Lung (tissue), 17 donors: ENCODE measurements at places on chromosomes 6 and 20. TPM values are rescaled to one million over a fixed set of nuclear protein-coding genes. Genes with fewer than 3 reads are reported as not detected.

RCAN2 gene
- 4.7 TPM for total RNA-seq

BAG2 gene
- 8.0 TPM for total RNA-seq

DNA sequence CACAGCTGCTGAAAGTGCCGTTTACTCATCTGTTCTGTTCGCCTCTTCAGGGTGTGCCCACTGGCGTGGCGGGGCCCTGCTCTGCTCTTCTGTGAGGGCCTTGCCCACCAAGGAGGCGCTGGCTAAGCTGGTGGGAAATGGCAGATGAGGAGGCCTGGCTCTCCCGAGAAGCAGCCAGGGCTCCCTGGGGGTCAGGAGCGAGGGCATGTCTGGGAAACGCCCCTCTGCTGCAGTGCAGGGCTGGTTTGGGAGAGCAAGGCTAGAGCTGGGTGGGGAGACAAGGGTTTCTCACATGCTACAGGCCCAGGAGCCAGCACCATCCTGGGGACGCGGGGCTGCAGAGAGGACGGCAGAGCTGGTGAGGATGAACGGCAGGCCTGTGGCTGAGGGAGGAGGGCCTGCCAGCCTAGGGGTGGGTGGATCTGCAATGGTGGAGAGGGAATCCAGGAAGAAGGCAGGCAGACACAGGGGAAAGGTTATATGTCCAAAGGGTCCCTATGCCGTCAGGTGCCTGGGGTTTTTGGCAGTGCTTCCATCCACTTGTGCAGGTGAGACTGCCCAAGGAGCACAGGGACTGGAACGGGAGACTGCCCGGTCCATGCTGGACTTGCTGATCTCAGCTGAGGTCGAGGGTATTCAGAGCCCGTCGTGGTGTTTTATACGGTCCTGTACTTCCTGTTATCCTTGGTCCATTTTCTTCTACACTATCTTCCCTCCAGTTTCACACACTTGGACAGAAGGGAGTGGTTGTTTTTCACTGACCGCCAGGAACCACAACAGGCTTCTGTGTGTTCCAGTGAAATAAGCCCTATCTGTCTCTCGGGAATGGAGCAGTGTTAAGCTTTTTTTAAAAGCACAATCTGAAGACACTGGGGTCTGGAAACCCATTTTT lies 119.2 kb downstream of the SYCP2 start:
- no peaks in the 10 kb centered on the region for H3K4me1 ChIP-seq
- H3K4me3 ChIP-seq, result no peak overlapping the region
- H3K27ac ChIP-seq, result no peak overlapping the region
- H3K27me3 ChIP-seq, result no peaks in the 10 kb centered on the region

- peak; percentile 43 for DNase-seq
- no peak overlapping the region for H3K27ac ChIP-seq
- no peak overlapping the region for H3K4me3 ChIP-seq
- H3K36me3 ChIP-seq, result no peaks in the 10 kb centered on the region
- H3K4me1 ChIP-seq, result peaks cover 57% of the 10 kb centered on the region
Measured at GRCh38 chr20:56431471-56431870, 19.4 kb downstream of the CASS4 start.

DNA sequence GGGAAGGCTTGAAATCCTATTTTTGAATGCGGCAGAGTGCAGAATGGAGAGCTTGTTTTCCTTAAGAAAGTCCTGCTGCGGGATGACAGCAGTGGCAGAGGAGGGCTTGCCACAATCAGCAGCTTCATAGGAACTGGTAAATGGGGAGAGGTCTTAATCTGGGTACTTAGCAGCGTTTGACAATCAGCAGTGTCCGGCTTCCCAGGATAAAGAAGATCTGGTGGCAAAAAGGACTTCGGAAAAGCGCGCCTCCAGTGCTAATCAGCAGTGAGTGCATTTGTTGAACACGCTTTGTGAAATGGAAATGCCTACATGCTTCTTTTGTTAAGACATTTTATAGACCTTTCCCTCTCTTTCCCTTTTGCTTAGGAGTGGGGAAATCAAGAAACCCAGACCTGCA lies 735.7 kb downstream of the QKI start:
- H3K4me3 ChIP-seq, result no peak overlapping the region
- peaks cover 10% of the 10 kb centered on the region for H3K4me1 ChIP-seq
- no peak overlapping the region for H3K27ac ChIP-seq
- no peaks in the 10 kb centered on the region for H3K27me3 ChIP-seq

GRCh38 chr6:144544266-144544830 lies 259.2 kb downstream of the UTRN start:
- H3K27me3 ChIP-seq, result no peaks in the 10 kb centered on the region
- DNase-seq, result no peak
- peaks cover 14% of the 10 kb centered on the region for H3K36me3 ChIP-seq

DNA sequence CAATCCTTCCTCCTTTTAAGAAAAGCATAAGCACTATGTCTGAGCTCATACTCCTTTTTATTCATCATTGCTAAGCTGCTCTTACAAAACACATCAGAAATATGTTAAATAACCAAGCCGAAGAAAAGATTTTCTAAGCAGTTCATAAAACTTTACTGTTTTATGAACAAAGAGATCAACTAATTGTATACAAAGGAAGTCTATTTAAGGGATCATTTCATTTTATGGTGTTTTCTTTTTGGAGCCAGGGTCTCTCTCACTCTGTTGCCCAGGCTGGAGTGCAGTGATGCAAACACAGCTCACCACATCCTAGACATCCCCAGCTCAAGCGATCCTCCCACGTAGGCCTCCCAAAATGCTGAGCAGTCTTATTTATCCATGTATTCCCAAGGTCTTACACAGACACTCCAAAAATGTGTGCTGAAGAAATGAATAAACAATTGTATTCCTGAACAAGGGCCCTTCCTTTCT lies 9.3 kb downstream of the NUDT3 start:
- H3K36me3 ChIP-seq, result no peaks in the 10 kb centered on the region
- no peak overlapping the region for H3K27ac ChIP-seq
- no peak for DNase-seq
- H3K27me3 ChIP-seq, result no peaks in the 10 kb centered on the region

GPR6 gene
- total RNA-seq, result not detected

DNA sequence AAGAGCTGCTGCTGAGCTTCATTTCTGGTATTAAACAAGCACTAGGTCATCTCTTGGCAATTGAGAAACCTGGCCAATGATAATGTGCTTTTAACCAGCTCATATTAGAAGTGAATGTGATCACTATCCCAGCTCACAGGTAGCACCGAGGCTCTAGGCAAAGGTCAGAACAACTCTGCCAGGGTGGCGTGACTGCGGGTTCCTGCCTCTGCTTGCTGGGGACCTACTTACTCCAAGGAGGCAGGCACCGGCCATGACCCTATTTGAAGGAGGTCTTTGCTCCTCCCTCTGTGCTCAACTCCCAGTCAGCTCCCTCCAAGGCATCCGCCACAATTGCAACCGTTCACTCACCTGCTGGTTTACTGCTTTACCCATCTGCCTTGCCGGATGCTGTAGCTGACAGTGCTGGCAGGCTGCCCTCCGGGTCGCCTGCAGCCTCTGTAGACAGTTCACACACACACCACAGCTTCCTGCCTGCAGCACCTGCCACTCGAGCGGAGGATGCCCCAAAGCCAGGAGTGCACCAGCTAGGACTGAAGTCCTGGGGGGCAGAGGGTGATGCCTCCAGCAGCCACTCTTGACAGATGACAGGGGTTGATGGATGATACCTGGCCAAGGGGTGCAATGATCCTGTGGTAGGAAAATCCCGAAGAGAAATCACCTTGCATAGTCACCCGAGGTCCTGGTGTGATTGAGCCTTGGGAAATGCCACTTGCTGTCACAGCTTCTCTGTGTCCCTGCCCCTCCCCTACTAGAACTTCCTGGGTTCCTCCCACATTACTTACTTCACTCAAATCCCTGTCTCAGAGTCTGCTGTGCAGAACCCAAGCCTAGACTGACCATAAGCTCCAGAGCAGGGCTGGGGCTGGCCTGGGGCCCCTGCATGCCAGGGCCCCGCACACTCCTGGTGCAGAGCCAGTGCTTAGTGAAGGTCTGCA lies 8.8 kb upstream of the VSX1 start:
- no peak overlapping the region for H3K4me3 ChIP-seq
- no peak for DNase-seq
- H3K27me3 ChIP-seq, result peaks cover 18% of the 10 kb centered on the region
- H3K27ac ChIP-seq, result no peak overlapping the region
- H3K36me3 ChIP-seq, result no peaks in the 10 kb centered on the region
- no peaks in the 10 kb centered on the region for H3K4me1 ChIP-seq

GRCh38 chr6:41371992-41372831 lies 36.8 kb downstream of the NCR2 start:
- H3K36me3 ChIP-seq, result no peaks in the 10 kb centered on the region
- no peak overlapping the region for H3K27ac ChIP-seq
- DNase-seq, result peak; percentile 40
- peaks cover 69% of the 10 kb centered on the region for H3K27me3 ChIP-seq

DNA sequence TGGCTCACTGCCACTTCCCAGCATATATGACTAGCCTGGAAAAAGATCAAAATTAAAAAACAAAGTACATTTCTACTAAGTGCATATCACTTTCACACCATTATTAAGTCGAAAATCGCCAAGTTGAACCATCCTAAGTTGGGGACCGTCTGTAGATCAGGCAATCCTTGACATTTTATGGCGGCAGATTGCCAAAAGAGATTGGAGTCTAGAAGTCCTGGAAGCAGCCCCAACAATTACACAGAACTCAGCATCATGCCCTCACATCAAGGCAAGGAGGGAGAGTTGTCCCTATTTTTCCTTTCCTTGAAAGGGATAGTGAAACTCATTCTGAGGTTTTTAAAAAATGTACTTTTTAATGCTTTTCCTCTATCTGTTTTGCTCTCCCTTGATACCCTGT lies 30.7 kb downstream of the SLC22A3 start:
- H3K4me1 ChIP-seq, result no peaks in the 10 kb centered on the region
- H3K36me3 ChIP-seq, result no peaks in the 10 kb centered on the region
- H3K27me3 ChIP-seq, result no peaks in the 10 kb centered on the region
- no peak overlapping the region for H3K27ac ChIP-seq
- DNase-seq, result peak; percentile 49
- H3K4me3 ChIP-seq, result no peak overlapping the region

ZNF334 gene
- 7.0 TPM for total RNA-seq

DNA sequence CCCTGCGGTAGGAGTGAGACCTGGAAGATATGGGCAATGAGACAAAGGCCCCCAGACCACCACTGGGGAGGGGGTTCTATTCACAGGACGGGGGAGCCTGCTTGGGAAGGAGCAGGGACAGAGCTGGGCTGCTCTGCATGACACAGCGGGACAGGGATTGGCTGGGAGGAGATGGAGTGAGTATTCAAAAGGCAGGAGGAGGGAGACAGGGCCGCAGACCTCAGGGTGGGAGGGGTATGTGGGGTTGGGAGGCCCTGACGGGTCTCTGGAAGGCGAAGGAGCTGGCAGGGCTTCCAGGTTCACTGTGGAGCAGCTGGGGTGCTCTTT lies 60.8 kb upstream of the RPS6KA2 start:
- H3K4me3 ChIP-seq, result no peak overlapping the region
- no peak for DNase-seq
- H3K4me1 ChIP-seq, result peaks cover 5% of the 10 kb centered on the region

DNA sequence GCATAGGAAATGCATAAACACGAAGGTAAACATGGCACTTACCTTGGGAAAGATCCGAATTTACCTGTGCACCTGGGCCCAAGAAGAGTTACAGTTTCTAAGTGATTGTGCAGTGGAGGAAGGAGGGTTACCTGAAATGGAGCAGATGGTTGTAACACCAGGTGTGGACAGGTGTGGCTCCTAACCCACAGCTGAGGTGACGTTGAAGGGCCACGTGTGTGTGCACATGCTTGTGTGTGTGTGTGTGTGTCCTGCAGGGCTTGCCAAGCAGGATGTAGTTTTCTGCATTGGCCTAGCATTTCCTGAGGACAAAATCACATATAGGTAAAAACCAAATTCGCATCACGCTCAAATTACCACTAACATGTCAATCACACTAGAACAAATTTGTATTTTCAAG lies 240.8 kb downstream of the ANKRD60 start:
- no peak overlapping the region for H3K4me3 ChIP-seq
- peaks cover 5% of the 10 kb centered on the region for H3K4me1 ChIP-seq
- DNase-seq, result no peak
- no peak overlapping the region for H3K27ac ChIP-seq
- H3K27me3 ChIP-seq, result no peaks in the 10 kb centered on the region
- H3K36me3 ChIP-seq, result no peaks in the 10 kb centered on the region

IP6K3 gene
- 1.6 TPM for total RNA-seq

- no peak overlapping the region for H3K4me3 ChIP-seq
- H3K27ac ChIP-seq, result no peak overlapping the region
- no peak for DNase-seq
- peaks cover 34% of the 10 kb centered on the region for H3K4me1 ChIP-seq
- no peaks in the 10 kb centered on the region for H3K36me3 ChIP-seq
- no peaks in the 10 kb centered on the region for H3K27me3 ChIP-seq
Measured at GRCh38 chr20:17868700-17869231, 99.8 kb downstream of the SNX5 start.

DNA sequence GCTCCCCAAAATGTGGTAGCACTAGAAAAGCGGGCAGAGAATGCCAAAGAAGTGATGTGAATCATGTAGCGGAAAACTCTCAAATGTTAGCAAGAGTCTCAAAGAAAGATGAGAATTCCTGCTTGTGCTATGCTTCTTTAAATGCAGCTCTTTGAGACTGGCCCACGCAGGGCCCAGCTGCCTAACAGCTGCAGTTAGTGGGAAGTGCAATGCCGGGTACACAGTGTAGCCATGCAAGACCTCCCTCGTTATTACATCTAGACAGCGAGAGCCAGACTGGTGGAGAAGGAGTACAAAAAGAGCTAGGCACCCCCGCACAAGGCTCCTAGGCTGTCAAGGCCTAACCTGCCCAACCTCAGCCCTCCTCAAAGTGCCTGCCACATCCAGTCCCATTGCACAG lies 201.7 kb upstream of the PRDM1 start:
- H3K4me3 ChIP-seq, result no peak overlapping the region
- H3K27ac ChIP-seq, result no peak overlapping the region
- DNase-seq, result no peak
- no peaks in the 10 kb centered on the region for H3K27me3 ChIP-seq
- H3K36me3 ChIP-seq, result no peaks in the 10 kb centered on the region
- H3K4me1 ChIP-seq, result no peaks in the 10 kb centered on the region

RRBP1 gene
- total RNA-seq, result 137 TPM

SLC22A2 gene
- total RNA-seq, result not detected

DNA sequence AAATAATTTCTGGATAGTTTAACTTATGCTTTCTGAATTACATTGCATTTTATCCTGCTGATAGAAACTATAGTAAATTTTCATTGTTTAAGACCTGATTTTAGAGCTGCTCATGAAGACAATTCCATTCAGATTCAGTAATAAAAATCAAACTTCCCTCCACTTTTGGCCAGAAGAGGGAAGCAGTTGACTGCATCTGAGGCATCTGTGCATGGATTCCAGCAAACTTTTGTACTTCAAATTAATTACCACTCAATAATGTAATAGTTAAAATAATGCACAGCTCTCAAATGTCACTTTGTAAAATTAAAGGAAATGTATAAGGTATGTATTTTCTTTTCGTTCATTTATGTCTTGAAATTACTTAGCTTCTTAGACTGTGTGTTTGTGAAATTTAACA lies 64.2 kb upstream of the SLC35B3 start:
- H3K4me1 ChIP-seq, result no peaks in the 10 kb centered on the region
- H3K27me3 ChIP-seq, result no peaks in the 10 kb centered on the region
- H3K4me3 ChIP-seq, result no peak overlapping the region
- H3K36me3 ChIP-seq, result no peaks in the 10 kb centered on the region
- DNase-seq, result peak; percentile 63

CDH4 gene
- 0.43 TPM for total RNA-seq

LY6G6F gene
- 0.21 TPM for total RNA-seq
